Cerebellar nuclear complex (tissue), 1 donor: ENCODE measurements at places on chromosomes 2 and 18.

GRCh38 chr2:28160986-28161425 lies 231.7 kb upstream of the FOSL2 start:
- no peak for DNase-seq

DNA sequence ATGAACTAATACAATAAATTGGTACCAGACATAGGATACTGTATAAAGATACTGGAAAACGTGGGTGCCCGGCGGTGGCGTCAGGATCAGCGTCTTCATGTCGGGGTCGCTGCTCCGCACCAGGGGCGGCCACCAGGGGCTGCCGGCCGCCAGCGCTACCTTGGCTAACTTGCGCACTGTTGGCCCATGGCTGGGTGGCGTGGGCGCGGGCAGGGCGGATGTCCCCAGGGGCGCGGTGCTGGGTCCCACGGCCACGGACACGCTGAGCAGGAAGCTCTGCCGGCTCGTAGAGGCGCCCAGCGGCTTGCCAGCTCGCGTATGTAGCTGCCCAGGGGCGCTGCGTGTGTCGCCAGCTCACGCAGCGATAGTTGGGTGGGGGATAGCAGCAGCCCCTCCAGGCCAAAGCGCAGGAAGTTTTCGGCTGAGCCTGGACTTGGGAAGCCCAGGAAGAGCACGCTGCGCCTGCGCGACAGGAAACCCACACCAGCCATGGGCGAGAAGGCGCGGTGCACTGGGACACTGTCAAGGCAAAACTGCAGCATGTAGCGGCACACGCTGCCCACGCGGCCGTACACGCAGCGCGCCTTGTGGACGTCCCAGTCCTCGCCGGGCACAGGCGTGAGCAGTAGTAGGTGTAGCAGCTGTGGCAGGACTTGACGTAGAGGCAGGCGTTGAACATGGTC lies 299.9 kb downstream of the CCDC74A start:
- no peak for DNase-seq

- no peak for DNase-seq
Observed at GRCh38 chr18:59814891-59815290, 84.9 kb upstream of the PMAIP1 start.

GRCh38 chr2:48328159-48328809 lies 201.7 kb upstream of the STON1 start:
- DNase-seq, result no peak

DNA sequence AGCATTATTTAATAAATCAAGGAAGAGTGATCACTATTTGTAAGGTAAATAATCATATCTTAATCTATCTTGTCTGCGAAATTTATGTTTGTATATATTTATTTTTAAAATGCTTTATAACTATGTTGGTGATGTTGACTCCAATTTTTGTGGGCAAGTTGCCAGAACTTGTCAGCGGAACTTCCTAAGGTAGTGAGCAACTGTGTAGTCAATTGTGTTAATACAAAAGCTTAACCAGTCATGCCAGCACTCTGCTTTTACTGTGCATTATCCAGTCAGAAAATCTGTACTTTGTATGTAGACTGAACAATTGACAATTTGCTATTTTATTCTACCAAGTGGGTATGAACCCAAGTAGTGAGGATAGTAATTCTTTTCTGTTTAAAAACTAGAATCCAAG lies 61.9 kb upstream of the RND3 start:
- no peak for DNase-seq

DNA sequence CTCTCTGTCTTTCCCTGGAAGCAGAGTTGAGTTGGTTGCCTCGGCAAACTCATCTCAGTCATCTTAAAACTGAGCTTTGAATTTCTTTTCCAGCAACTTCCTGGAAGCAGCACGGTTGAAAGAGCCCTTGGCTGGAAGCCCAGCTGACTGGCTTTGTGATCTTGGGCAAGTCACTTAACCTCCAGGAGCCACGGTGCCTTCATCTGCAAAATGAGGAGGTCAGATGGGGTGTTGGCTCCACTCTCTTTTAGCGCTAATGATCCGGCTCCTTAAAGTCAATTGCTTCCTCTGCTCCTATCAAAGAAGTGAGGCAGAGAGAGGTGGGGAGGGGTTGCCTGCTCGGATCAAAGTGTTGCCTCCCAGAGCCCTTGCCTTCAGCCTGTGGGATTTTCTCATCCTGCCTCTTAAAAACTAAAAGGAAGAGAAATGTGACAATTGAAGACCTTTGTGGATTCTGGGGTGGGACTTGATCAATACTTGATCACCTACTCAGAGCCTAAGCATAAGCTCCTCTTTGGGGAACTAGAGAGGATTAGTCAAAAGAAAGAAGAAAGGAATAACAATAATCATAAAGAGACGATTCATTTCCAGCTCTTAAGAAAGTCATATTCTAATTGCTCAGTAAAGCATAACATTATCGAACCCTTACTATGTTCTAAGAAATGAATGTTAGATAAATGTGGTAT lies 86.6 kb downstream of the MYCN start:
- no peak for DNase-seq

GRCh38 chr2:67663776-67664175 lies 266.6 kb downstream of the ETAA1 start:
- DNase-seq, result no peak

DNA sequence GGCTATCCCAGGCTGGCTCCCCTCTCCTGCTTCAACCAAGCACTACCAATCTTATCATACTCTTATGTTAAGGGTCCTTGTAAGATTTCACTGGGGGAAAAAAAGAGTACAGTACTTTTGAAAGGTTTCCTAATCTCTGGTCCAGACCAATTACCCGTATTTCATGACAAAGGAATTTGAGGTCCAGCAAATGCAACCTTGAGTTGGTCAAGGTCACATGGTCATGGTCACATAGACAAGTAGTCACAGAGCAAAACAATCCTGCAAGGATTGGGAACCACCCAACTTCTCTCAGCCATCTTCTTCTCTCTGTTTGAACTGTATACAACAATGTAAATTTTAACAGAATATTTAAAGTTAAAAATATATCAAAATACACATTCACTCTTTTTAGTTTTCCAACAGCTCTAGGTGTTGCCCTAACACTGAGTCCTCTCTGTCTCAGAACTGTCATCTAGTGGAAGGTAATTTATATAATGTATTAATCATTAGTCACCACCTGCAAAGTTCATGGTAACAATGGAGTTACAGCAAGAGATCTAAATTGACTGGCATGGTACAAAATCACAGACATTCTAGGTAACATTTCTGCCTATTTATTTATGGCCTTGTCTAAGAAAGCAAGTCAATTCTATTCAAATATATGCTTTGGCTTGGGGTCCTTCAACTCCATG lies 21.5 kb downstream of the DTNB start:
- DNase-seq, result no peak

DNA sequence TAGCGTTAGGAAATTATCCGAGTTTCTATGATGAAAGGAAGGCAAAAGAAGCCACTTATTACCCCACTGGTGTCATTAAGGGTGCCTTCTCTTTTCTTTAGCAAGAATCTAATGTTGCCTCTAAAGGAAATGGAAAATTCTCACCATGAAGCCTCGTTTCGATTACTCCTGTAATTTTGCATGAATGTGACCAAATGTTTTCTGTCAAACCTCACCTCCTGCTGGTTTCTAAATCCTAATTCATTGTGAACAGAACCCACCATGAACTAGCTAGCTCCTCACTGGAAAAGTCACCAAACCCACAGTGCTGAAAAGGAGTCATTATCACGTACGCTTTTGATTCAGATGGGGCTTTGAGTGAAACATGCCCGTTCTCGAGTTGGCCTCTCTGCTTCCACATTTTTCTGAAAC lies 119.9 kb downstream of the COPS8 start:
- no peak for DNase-seq

DNA sequence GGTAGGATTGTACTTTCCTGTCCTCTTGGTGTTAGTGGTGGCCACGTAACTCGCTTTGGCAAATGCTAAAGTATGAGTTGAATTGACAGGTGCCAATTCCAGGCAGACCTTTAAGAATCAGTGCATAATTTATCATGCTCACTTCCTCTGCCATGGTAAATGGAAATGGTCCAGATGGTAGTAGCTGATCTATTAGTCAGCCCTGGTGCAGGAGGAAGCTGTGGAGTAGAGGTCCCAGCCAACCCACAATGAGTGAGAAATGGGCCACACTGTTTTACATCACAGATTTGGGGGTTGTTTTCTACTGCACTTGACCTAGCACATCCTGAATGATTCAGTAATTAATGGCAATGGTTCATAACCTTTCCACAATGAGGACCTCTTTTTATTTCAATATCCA lies 104.4 kb downstream of the RGPD3 start:
- no peak for DNase-seq

DNA sequence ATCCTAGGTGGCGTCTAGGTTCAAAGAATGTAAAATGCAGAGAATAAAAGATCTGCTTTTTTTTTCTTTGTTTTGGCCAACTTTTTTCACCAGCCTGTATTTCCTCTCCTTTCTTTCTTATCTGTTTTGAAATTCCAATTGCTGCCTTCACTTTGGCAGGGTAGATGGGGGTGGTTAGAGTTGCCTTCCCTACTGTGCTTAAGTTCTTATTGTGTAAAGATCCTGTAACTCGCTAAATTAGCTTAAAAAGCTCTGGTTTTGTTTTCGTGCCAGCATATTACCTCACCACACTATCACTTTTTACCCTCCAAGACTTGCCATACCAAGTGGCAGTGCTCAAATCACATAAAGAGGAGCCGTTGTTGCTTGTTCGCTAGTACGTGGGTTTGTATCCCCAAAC lies 921.7 kb downstream of the DPP10 start:
- no peak for DNase-seq

GRCh38 chr2:167939514-167940345 lies 307.7 kb downstream of the STK39 start:
- no peak for DNase-seq

- DNase-seq, result no peak
Observed at GRCh38 chr18:36543991-36544725, 246.6 kb downstream of the FHOD3 start.

- no peak for DNase-seq
Observed at GRCh38 chr18:37393945-37394609, 171.5 kb downstream of the CELF4 start.

DNA sequence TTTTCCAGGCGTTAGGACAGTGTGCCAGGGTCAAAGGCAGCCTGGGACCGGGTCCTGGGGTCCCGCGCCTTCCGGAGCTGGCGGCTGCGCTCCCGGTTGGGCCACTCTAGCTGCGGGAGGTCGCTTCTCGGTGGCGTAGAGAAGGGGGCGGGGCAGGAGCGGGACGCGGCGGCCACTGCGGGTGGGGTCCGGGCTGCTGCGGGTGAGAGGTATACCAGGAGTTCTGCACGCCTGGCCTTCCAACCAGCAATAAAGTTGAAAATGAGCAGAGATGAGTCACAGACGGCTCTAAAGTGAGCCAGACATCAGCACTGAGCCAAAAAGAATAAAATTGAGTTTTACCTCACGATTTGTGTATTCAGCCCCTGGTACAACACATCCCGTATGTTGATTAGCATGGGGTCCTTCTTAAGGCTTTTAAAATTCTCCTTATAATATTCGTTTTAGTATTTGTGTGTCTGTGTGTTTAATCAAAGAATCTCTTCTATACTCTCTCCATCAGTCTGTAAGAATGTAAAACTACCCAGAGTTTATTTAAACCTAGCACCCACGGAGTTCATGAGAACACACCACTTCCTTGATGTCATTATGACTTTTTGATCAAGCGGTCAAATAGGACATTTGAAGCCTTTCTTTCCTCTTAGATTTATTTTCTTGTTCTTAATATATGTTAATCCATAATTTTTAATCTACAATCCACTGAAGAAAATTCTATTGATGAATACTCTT lies at the start of gene C1GALT1C1L:
C1GALT1C1L (minus strand) TSS at position 108 of the 729 bp plus-strand sequence; CDS start at position 1, 107 bp downstream.
- no peak for DNase-seq
